ENCODE measurements at places on chromosomes 2 and 18. TPM values are rescaled to one million over a fixed set of nuclear protein-coding genes. Genes with fewer than 3 reads are reported as not detected.

DNA sequence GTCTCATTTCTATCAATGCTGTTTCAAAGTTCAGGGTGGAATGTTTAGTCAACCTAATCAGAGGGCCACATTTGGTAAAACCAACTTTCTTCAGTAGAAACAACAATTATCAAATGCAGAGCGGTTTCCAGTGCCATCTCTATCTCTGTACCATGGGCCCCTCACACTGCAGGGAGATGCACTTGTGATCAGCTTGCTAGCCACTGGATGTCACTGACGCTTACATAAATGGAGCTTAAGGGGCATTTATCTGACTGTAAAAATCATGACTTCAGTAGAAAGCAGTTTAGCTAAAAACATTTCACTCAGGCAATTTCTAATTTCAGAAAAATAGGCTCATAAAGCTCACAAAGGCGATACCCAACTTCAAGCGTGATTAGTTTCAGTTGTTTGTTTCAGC is 678.0 kb downstream of the ZEB2 start:
- H3K36me3 ChIP-seq, result no peaks in the 10 kb centered on the region
- H3K27me3 ChIP-seq, result no peaks in the 10 kb centered on the region
- H3K4me3 ChIP-seq, result no peak overlapping the region

- no peak overlapping the region for H3K27ac ChIP-seq
- no peak for DNase-seq
- no peaks in the 10 kb centered on the region for H3K27me3 ChIP-seq
- no peaks in the 10 kb centered on the region for H3K36me3 ChIP-seq
These were observed 283.1 kb downstream of the ZNF407 start for GRCh38 chr18:74880706-74881278.

- H3K27me3 ChIP-seq, result no peaks in the 10 kb centered on the region
- H3K36me3 ChIP-seq, result no peaks in the 10 kb centered on the region
- DNase-seq, result no peak
- H3K27ac ChIP-seq, result no peak overlapping the region
These were observed 172.3 kb downstream of the PARD3B start for GRCh38 chr2:204717591-204717990.

- H3K36me3 ChIP-seq, result no peaks in the 10 kb centered on the region
- no peak for DNase-seq
- H3K4me1 ChIP-seq, result 0 out of 2 replicates have a peak, but pooled peaks cover 5% of the 10 kb centered on the region
- H3K27ac ChIP-seq, result no peak overlapping the region
- no peaks in the 10 kb centered on the region for H3K27me3 ChIP-seq
- H3K4me3 ChIP-seq, result no peak overlapping the region
These were observed 8.6 kb upstream of the INPP5D start for GRCh38 chr2:233051241-233052149.

GRCh38 chr2:232929303-232930058 is 59.4 kb downstream of the SNORC start:
- H3K4me1 ChIP-seq, result peaks cover 5% of the 10 kb centered on the region
- H3K36me3 ChIP-seq, result no peaks in the 10 kb centered on the region
- no peaks in the 10 kb centered on the region for H3K27me3 ChIP-seq
- DNase-seq, result no peak
- no peak overlapping the region for H3K27ac ChIP-seq
- no peak overlapping the region for H3K4me3 ChIP-seq

DNA sequence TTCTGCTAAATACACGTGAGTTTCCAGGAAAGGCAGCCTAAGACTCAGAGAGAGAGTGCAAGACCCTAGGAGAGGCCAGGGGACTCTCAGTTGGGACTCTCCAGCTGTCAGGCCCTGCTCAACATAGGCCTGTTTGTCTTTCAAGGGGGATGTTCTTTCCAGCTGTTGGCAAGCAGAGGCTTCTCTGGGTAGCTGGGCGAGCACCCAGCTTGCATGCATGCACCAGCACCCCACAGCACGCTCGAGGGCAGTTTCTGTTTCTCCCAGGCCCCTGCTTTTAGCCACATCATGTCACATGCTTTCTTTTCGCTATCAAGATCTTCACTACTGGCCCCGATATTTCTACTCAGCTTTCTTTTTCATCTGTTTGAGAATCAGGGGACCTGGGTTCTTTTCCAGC is 479.3 kb upstream of the HS6ST1 start:
- H3K27me3 ChIP-seq, result no peaks in the 10 kb centered on the region
- no peak for DNase-seq
- H3K4me1 ChIP-seq, result no peaks in the 10 kb centered on the region
- H3K36me3 ChIP-seq, result no peaks in the 10 kb centered on the region
- H3K4me3 ChIP-seq, result no peak overlapping the region
- H3K27ac ChIP-seq, result no peak overlapping the region

DNA sequence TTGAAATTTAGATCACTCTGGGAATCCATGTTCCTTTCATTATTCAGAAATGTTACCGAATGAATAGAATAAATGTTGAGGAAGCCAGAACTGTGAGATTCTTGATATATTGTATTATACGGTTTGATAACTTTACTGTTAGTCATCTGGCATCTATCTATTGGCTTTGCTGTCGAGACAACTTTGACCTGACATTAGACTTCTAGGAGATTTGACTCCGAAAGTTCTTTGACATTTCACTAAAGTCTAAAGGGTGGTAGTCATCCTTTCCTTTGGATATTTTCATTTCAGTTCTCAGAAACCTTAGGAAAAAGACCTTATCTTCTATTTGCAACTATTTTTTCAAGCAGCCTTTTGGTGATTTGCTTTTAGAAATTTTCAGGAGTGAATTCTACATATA is 1.9 kb downstream of the BMPR2 start:
- peak overlapping the region; percentile 91 for H3K4me3 ChIP-seq
- DNase-seq, result no peak
- H3K4me1 ChIP-seq, result peaks cover 12% of the 10 kb centered on the region
- H3K27ac ChIP-seq, result peak overlapping the region; percentile 92
- no peaks in the 10 kb centered on the region for H3K27me3 ChIP-seq

DNA sequence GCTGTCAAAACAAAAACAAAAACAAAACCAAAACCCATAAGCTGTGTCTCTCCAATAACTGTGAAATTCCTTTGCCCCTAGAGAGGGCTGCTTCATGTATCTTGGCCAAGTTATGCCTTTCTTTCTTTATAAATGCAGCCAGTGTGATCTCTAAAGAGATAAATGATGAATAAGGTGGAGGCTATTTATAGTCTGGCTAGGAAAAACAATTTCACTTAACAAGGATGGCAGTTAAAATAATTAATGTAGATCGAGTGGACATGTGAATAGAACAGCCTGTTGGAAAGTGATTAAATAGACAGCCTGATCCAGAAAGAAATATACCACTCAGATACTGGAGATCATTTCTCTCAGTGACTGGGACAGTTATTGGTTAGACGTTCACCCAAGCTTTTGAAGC is 1666.9 kb upstream of the CELF4 start:
- no peaks in the 10 kb centered on the region for H3K27me3 ChIP-seq
- H3K27ac ChIP-seq, result no peak overlapping the region
- H3K36me3 ChIP-seq, result no peaks in the 10 kb centered on the region
- no peak for DNase-seq

DNA sequence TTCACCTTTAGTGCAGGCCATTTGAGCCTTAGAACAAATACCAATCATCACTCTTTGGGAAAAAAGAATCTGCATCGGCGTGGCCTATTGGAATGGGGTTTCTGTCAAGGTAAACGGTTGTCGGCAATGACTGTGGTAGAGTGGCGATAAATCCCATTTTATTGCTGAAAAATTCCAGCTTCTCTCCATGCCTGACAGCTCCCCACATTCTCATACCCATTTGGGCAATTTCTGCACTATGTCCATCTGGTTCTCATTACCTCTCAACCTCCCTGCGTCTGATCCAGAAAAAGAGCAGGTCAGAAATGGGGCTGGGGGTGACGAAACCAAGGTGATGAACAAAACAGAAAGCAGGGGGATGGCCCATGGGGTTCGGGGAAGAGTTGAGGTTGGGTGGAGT is 254.0 kb downstream of the MEIS1 start:
- no peak for DNase-seq
- H3K27ac ChIP-seq, result no peak overlapping the region
- no peak overlapping the region for H3K4me3 ChIP-seq
- H3K4me1 ChIP-seq, result no peaks in the 10 kb centered on the region
- no peaks in the 10 kb centered on the region for H3K27me3 ChIP-seq

- no peak overlapping the region for H3K4me3 ChIP-seq
- no peaks in the 10 kb centered on the region for H3K4me1 ChIP-seq
- H3K36me3 ChIP-seq, result no peaks in the 10 kb centered on the region
These were observed 297.7 kb downstream of the MTX2 start for GRCh38 chr2:176566961-176567360.

DNA sequence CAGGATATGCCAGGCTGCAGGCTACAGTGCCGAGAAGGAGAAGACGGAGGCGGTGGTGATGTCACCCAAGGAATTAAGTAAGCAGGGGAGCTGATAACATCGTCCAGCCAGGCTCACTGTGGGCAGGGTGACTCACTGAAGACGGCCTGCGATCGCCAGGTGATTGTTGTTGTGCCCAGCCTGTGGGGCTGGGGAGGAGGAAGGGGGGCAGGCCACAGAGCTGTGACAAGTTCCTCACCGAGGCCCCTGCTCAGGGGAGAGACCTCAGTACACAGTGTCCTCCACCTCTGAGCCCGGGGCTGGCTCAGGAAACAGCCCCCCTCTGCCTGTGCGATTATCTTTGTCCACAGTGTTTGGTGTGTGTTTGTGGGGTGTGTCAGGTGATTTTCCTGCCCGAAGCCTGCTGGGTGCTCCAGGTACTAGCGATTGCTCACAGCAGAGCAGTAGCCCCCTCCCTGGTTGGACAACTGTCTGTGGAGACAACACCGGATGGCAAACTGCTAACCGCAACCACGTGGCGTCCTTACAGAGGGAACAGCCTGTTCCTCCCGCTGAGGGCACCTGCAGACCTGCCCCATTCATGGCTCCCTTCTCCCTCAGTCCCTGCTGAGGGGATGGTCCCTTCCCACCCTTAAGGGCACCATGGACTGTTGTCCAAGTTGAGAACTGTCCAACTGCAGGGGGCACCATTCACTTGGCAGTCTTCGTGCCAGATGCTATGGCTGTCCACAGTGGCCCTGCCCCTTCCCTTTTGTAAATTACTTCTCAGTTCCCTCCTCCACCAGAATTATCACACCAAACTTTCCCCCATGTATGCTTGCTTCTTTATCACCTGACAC is 95.1 kb downstream of the ZFP36L2 start:
- peak; percentile 24 for DNase-seq
- H3K4me1 ChIP-seq, result peaks cover 20% of the 10 kb centered on the region
- no peaks in the 10 kb centered on the region for H3K27me3 ChIP-seq
- H3K36me3 ChIP-seq, result no peaks in the 10 kb centered on the region
- H3K4me3 ChIP-seq, result no peak overlapping the region

ACTR3 gene
- 347 TPM for total RNA-seq

ITGA4 gene
- 0.36 TPM for total RNA-seq

POTEC gene
- not detected for total RNA-seq

DNA sequence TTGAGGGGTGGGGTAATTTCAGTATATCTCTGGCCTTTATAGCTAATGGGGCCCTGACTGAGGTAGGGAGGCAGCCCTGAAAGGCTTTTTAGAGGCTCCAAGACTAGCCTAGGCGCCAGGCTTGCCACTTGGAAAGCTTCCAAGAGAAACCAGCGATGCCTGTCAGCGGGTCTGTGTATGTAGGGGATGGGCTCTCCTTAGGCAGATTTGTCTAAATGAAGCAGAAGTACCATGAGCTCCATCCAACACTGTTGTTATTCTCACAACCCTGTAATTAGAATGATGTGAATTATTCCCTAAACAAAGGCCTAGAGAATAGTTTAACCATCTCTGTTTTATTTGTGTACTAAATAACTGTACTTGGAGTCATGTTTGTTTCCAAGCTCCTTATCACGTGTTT is 138.1 kb downstream of the B3GNT2 start:
- no peak overlapping the region for H3K4me3 ChIP-seq
- H3K4me1 ChIP-seq, result no peaks in the 10 kb centered on the region
- no peak overlapping the region for H3K27ac ChIP-seq
- DNase-seq, result no peak

HRH4 gene
- total RNA-seq, result not detected

DNA sequence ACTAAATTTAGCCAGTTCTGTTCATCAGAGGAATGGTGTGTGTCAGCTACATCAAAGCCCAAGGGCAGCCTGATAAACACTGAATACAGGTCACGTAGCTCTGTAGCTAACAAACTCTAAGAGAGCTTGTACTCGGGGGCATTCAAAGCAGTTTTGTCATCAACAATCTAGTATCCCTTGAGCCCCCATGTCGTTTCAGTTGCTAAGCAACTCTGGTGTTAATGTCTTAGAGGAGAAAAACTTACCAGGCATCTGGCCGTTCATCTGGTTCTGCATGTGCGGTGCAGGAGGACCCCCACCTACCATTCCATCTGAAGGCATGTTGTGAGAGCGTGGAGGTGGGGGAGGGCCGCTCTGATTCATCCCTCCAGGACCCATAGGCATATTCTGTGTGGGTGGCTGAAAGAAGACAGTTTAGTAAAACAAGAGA is 33.1 kb downstream of the SS18 start:
- no peak overlapping the region for H3K4me3 ChIP-seq
- DNase-seq, result no peak
- no peaks in the 10 kb centered on the region for H3K27me3 ChIP-seq
- peaks cover 36% of the 10 kb centered on the region for H3K36me3 ChIP-seq
- H3K27ac ChIP-seq, result no peak overlapping the region

DNA sequence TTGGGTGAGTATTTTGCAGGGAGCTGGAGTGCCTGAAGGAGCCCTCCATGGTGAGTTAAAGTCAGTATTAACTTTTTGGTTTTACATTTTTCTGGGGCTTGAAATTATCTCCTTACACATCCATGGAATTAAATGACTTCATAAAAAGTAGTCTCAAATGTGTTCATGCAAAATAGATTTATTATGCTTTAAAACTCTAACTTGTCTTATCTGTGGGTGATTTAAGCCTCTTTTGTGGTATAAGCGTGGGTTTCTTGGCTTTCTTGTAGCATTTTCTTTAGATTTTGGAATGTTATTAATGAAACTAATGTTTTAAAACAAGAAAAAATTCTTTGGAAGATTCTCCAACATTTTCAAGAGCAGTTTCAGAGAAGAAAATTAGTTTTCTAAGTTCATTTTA is 27.8 kb downstream of the NABP1 start:
- no peak for DNase-seq
- no peak overlapping the region for H3K4me3 ChIP-seq
- H3K36me3 ChIP-seq, result no peaks in the 10 kb centered on the region
- no peaks in the 10 kb centered on the region for H3K4me1 ChIP-seq
- no peak overlapping the region for H3K27ac ChIP-seq
- H3K27me3 ChIP-seq, result peaks cover 7% of the 10 kb centered on the region

PLCD4 gene
- 12.9 TPM for total RNA-seq

CCDC85A gene
- total RNA-seq, result 0.05 TPM

DNA sequence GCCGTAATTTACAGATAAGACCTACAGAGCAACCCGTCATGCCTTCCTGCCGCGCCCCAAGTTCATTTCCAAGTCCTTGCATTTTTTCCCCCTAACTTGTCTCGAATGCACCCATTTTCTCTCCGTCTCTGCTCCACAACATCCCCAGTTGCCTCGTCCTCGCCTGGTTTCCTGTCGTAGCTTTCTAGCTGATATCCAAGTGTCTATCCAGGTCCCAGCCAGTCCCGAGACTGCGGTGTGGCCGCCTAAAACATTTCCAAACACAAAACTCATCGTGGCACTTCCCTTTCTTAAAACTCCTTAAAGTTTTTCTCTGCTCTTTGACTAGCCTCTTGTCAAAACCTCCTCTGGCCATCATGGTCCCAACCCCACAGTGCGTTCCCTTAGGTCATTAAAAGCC is 1.2 kb upstream of the BARD1 start:
- no peaks in the 10 kb centered on the region for H3K27me3 ChIP-seq
- peak overlapping the region; percentile 91 for H3K4me3 ChIP-seq
- H3K4me1 ChIP-seq, result peaks cover 15% of the 10 kb centered on the region

GRCh38 chr2:106065983-106066820 is 127.9 kb downstream of the UXS1 start:
- H3K27me3 ChIP-seq, result no peaks in the 10 kb centered on the region
- no peak for DNase-seq
- H3K36me3 ChIP-seq, result no peaks in the 10 kb centered on the region
- no peaks in the 10 kb centered on the region for H3K4me1 ChIP-seq
- no peak overlapping the region for H3K27ac ChIP-seq

IGFBP5 gene
- total RNA-seq, result 1.9 TPM

CCDC74B gene
- 9.8 TPM for total RNA-seq

KCNJ3 gene
- 0.21 TPM for total RNA-seq

PROC gene
- total RNA-seq, result 1.1 TPM
